Glutamatergic neuron (in vitro differentiated cells): ENCODE measurements at places on chromosomes 7 and 10. TPM values are rescaled to one million over a fixed set of nuclear protein-coding genes. Genes with fewer than 3 reads are reported as not detected.

The CDH23 gene
- 2.0 TPM for total RNA-seq

The CALML3 gene
- not detected for total RNA-seq

The CACNB2 gene
- 3.2 TPM for total RNA-seq

The ZNF467 gene
- 1.4 TPM for total RNA-seq

The OIT3 gene
- not detected for total RNA-seq

The FKBP6 gene
- not detected for total RNA-seq

The GDF2 gene
- not detected for total RNA-seq

The MEOX2 gene
- total RNA-seq, result 0.39 TPM

The EPDR1 gene
- 10.3 TPM for total RNA-seq

The OR6V1 gene
- not detected for total RNA-seq

The NEUROD6 gene
- total RNA-seq, result not detected

The GIMAP7 gene
- total RNA-seq, result not detected

The PILRA gene
- 12.5 TPM for total RNA-seq

The HK1 gene
- 240 TPM for total RNA-seq

The TAS2R60 gene
- not detected for total RNA-seq

The COMMD3 gene
- 31.7 TPM for total RNA-seq

The H2BK1 gene
- total RNA-seq, result not detected

The TMEM270 gene
- total RNA-seq, result not detected

The SFXN2 gene
- 5.4 TPM for total RNA-seq

The PITRM1 gene
- 65.8 TPM for total RNA-seq

The NEUROG3 gene
- not detected for total RNA-seq

The LIPF gene
- not detected for total RNA-seq

The INMT gene
- total RNA-seq, result 1.7 TPM

The ABLIM1 gene
- 25.7 TPM for total RNA-seq

The PCGF5 gene
- total RNA-seq, result 3.0 TPM

The NEBL gene
- total RNA-seq, result 0.74 TPM

The GSTK1 gene
- 48.6 TPM for total RNA-seq

The DHX32 gene
- total RNA-seq, result 11.3 TPM

The SPDYE1 gene
- total RNA-seq, result not detected

The COL28A1 gene
- 0.39 TPM for total RNA-seq

The RASSF4 gene
- 137 TPM for total RNA-seq

The SEMA4G gene
- total RNA-seq, result 46.9 TPM

The OR6B1 gene
- not detected for total RNA-seq

The LMOD2 gene
- not detected for total RNA-seq

The ZNF117 gene
- total RNA-seq, result 34.0 TPM

The CLRN3 gene
- total RNA-seq, result not detected

The TSPAN13 gene
- total RNA-seq, result 81.1 TPM

The MBL2 gene
- not detected for total RNA-seq

The DLG5 gene
- 35.5 TPM for total RNA-seq

The TRIL gene
- 1.4 TPM for total RNA-seq

The ENKUR gene
- not detected for total RNA-seq

The LIPJ gene
- 0.22 TPM for total RNA-seq

The MSMB gene
- not detected for total RNA-seq
